ENCODE measurements at places on chromosomes 1 and 21. TPM values are rescaled to one million over a fixed set of nuclear protein-coding genes. Genes with fewer than 3 reads are reported as not detected.

DNA sequence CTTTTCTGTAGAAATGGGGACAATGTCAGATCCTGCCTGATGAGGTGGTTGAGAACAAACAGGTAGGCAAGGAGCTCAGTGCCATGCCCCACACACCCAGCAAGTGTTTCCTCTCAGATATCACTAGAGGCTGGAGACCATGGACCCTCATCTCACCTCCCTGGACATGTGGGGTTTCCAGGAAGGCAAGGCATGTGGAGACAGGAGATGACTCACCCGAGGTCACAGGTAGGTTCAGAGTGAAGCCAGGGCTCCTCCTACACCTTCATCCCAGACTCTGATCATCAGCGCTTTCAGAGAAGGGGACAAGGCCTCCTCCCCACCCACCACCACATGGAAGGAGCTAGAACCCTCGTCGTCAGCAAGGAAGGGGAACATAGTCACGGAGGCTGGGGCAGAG, 69.2 kb downstream of the MATN1 start:
- no peak for DNase-seq
- no peak overlapping the region for H3K27ac ChIP-seq
- peaks cover 7% of the 10 kb centered on the region for H3K27me3 ChIP-seq
- H3K36me3 ChIP-seq: no peaks in the 10 kb centered on the region

- H3K27ac ChIP-seq: no peak overlapping the region
- H3K36me3 ChIP-seq: no peaks in the 10 kb centered on the region
- no peaks in the 10 kb centered on the region for H3K4me1 ChIP-seq
- no peak for DNase-seq
- H3K4me3 ChIP-seq: no peak overlapping the region
These were observed 23.8 kb upstream of the LYPD8 start for GRCh38 chr1:248779350-248779749.

DNA sequence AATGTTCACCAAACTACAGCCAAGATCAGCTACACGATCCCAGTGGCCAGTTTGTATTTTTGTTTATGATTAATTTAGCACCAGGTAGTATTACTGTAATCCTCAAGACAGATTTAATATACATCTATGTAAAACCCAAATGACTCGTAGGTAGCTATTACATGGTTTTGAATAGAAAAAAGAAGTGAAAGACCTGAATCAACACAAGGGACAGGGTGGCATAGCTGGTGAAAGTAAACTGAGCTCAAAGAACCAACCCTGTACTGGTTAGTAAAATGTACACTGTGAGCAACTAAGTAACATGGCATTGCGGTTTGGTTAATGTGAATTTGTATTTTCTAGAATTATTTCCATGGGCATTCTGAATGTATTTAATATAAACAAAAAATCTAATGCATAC, 8.8 kb downstream of the GPATCH2 start:
- no peak overlapping the region for H3K27ac ChIP-seq
- no peaks in the 10 kb centered on the region for H3K27me3 ChIP-seq
- no peak for DNase-seq
- H3K4me3 ChIP-seq: no peak overlapping the region

GRCh38 chr1:235259133-235259778, 68.7 kb downstream of the ARID4B start:
- no peaks in the 10 kb centered on the region for H3K27me3 ChIP-seq
- DNase-seq: no peak
- H3K4me1 ChIP-seq: peaks cover 29% of the 10 kb centered on the region
- H3K36me3 ChIP-seq: peaks cover 18% of the 10 kb centered on the region

GRCh38 chr21:25912402-25912746, 177.6 kb downstream of the GABPA start:
- no peak overlapping the region for H3K27ac ChIP-seq
- no peak for DNase-seq
- no peaks in the 10 kb centered on the region for H3K4me1 ChIP-seq
- H3K36me3 ChIP-seq: no peaks in the 10 kb centered on the region
- no peaks in the 10 kb centered on the region for H3K27me3 ChIP-seq
- no peak overlapping the region for H3K4me3 ChIP-seq

DNA sequence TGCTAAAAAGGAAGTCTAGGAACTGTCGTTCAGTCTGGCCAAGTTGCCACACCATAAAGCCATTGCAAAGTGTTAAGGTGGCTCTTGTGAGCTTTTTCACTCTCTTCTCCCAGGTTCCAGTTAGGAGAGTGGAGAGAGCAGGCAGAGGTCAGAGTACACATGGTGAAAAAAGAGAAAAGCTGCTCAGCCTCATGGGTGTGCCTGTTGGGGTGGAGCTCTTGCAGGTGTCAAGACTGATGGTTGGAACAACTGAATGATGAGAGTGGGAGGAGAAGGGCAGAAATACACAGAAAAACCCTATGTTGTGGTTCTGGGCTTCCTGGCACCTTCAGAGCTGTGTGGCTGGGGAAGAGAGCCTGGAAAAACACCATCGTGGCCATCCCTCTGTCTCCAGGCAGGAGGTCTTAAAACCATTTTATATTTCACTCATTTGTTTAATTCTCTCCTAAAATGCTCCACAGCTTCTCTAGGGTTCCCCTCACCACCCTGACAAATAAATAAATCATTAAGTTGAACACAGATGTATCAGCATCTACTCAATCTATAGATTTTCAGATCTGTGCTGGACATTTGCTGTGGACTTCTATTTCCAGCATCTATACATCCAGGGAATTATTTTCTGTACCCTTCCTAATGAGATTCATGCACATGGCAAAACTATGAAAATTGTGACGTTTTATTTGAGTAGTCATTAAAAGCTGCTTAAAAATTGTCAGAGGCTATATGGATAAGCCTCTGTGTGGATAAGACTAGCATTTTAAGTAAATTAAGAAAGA, 17.5 kb downstream of the UBASH3A start:
- H3K4me3 ChIP-seq: peak overlapping the region; percentile 4
- peak overlapping the region; percentile 72 for H3K27ac ChIP-seq
- DNase-seq: peak; percentile 47
- peaks cover 88% of the 10 kb centered on the region for H3K4me1 ChIP-seq

DNA sequence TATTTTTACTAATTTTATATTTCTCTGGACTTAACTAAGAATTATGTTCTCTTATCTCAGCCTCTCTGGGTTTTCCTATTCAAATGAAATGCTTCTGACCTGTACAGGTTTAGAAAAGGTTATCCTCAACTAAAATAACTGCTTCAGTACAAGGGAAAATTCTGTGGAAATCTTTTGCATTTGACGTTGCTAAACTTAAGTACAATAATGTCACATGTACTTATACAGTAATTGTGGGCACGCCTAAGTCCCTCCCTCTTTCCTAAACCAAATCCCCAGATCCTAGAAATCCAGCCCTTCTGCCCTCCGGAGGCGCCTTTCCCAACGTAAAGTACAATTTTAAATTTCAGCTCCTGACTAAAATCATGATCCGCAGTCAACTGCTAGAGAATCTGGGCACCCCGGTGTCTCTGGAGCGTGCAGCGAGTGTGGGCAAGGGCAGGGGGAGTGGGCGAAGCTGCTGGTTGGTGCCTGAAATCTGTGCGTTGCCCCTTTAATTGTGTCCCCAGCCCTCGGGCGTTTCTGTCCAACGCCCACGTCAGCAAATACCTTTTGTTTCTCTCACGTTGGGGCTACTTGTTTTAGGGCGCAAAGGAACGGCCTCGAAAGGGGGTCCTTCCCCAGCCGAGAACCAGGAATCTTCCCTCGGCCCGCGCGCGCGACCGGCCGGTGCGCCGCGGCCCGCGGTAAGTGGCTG, at the start of gene ZBTB8A:
Gene ZBTB8A, plus strand, starts transcription at position 541 of the 697 bp plus-strand sequence. CDS start 53,505 bp downstream, outside the sequence.
- H3K4me1 ChIP-seq: peaks cover 9% of the 10 kb centered on the region
- no peak for DNase-seq
- peak within 1 kb of the TSS; percentile 70 for H3K4me3 ChIP-seq
- no peak within 1 kb of the TSS for H3K27ac ChIP-seq

DNA sequence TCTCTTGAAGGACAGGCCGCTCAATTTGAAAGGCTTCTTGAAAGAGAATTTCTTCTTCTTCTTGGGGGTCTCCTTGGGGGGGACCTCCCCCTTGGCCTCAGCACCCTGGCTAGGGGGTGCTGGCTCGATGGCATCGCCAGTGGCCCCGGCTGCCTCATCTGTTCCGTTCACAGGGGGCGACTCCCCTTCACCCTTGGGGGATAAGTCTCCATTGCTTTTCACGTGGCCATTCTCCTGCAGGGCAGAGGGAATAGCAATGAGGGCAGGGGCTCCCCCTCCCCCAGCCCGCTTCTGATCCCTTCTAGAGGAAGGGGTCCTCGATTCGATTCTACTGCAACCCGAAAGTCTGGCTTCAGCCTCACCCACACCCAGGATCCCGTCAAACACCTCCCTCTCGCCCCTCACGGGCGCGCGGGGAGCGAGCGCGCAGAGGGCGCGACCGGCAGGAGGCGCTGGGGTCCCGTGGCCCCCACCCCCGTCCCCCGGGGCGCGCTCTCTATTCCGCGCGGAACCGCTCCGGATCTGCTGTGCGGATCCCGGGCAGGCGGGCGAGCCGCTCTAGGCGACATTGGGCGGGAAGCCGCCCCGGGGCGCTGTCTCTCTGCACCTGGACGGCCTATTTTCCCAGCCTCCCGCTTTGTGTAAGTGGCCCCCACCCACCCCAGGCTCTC, 1.0 kb downstream of the MARCKSL1 start:
- peaks cover 46% of the 10 kb centered on the region for H3K36me3 ChIP-seq
- DNase-seq: peak; percentile 62
- peak overlapping the region; percentile 79 for H3K4me3 ChIP-seq
- peaks cover 37% of the 10 kb centered on the region for H3K4me1 ChIP-seq
- H3K27ac ChIP-seq: peak overlapping the region; percentile 13

GRCh38 chr1:154744352-154745035, 125.6 kb downstream of the KCNN3 start:
- peaks cover 90% of the 10 kb centered on the region for H3K27me3 ChIP-seq
- no peak for DNase-seq
- H3K4me3 ChIP-seq: no peak overlapping the region
- no peak overlapping the region for H3K27ac ChIP-seq
- peaks cover 48% of the 10 kb centered on the region for H3K4me1 ChIP-seq

- peaks cover 11% of the 10 kb centered on the region for H3K27me3 ChIP-seq
- peaks cover 20% of the 10 kb centered on the region for H3K4me1 ChIP-seq
- no peaks in the 10 kb centered on the region for H3K36me3 ChIP-seq
- H3K4me3 ChIP-seq: no peak overlapping the region
- DNase-seq: peak; percentile 48
- H3K27ac ChIP-seq: peak overlapping the region; percentile 26
These were observed 22.4 kb upstream of the SYNC start for GRCh38 chr1:32724678-32725614.

Gene CLCNKB
- not detected for total RNA-seq

Gene GOLT1A
- not detected for total RNA-seq

Gene LCE1C
- not detected for total RNA-seq

All from activated CD4-positive, alpha-beta memory T cell treated with anti-CD3 and anti-CD28 coated beads, Interleukin-2, amount 10 ng/mL, durations not matched to agents 7 days and 5 days (primary cell).